ENCODE measurements at places on chromosomes 12 and 14.

- DNase-seq: no peak
Measured at GRCh38 chr14:96838449-96838848, 41.3 kb downstream of the VRK1 start.

GRCh38 chr12:95195122-95195521, 22.1 kb downstream of the FGD6 start:
- DNase-seq: no peak

DNA sequence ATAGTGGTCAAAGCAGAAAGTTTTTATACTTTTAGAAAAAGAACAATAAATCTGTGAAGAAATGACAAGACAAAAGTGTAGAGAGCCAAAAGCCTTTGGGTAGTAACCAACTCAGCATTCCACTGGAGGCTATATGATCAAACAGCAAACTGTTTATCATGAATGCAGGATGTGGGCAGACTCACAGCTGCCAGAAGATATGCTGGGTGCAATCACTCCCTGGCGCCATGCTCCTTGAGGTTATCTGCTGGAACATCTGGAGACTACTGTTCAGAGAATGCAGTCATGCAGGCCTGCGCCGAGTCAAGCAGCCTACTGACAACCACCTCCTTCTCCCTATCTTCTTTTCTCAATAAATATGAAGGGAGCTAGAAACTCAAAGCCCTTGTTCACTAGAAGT, 49.0 kb upstream of the SLC8A3 start:
- DNase-seq: no peak

DNA sequence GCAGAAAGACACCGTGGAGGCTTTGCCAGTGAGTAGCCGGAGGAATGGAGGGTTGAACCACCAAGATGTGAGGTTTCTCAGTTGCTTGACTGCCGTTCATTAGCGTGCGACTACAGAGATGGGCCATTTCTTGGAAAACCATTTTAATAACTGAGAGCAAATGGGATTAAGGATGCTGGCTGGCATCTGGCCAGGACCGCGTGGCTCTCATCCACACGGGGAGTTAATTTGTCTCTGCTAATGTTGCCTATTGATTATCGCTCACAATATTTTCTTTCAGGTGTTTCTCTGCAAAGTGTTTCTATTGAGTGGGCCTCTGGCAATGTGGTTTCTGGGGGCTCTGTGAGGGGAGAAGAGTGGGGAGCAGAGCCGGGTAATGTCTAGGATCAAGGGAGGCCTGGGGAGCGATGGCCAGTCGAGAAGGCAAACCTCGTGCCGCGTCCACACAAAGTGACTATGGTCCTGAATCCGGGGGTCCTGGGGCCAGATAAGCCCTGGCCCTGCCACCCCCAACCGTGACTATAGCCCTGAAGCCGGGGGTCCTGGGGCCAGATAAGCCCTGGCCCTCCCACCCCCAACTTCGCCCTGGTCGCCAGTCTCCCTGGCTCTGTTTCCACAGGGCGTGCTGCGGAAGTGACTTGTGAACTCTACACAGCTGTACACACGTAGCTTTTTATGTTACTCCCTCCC, 110.6 kb downstream of the PRMT8 start:
- no peak for DNase-seq

DNA sequence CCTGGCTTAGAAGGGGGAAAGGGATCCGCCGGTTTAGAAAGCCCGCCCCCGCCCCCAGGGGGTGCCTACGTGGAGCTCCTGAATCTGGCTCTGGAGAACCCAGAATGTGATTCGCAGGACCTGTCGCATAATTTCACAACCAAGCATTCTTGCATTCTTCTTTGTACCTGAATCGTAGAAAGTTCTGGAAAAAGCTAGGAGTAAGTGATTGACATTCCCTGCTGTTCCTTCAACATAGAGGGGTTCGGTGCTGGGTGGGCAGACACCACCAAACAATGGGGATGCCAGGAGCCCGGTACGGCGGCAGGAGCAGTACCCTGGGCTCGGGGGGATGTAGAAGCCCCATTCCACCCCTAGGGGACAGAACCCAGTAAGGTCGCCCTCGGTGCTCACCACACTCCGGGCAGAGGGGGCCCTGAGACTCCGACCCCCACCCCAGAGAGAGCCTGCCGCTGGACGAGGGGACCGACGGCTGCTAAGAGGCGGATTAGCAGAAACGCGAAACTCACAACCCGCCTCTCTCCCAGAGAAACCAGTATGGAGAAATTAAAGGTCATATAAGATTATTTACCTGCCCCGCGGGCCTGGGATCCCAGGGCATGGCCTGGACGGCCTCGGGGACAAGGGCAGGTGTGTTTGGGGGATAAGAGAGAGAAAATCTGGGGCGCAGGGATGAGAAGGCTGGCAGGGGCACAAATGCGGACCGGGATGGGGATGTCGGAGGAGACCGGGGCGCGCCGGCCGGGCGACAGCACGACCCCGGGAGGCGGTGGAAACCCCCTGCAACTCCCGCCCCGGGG, 520 bp downstream of the CSRP2 start:
- no peak for DNase-seq

All from KBM-7 (cell line).